ENCODE measurements at places on chromosomes 6 and 20. TPM values are rescaled to one million over a fixed set of nuclear protein-coding genes. Genes with fewer than 3 reads are reported as not detected.

MYLK2 gene
- not detected for total RNA-seq

NRN1 gene
- total RNA-seq: 27.0 TPM

GOPC gene
- total RNA-seq: 22.4 TPM

NUP153 gene
- 31.8 TPM for total RNA-seq

ADGRF1 gene
- total RNA-seq: not detected

WFDC5 gene
- not detected for total RNA-seq

GLP1R gene
- 0.17 TPM for total RNA-seq

KHDC1L gene
- not detected for total RNA-seq

ELOVL2 gene
- 1.6 TPM for total RNA-seq

PAK5 gene
- not detected for total RNA-seq

CDH26 gene
- total RNA-seq: 1.7 TPM

TRAPPC3L gene
- not detected for total RNA-seq

MAFB gene
- total RNA-seq: 74.0 TPM

ZC2HC1B gene
- total RNA-seq: not detected
